ENCODE measurements at places on chromosomes 3 and 15.
A peak's percentile ranks its signal among the peaks of the same experiment; 100 is the strongest.

DNA sequence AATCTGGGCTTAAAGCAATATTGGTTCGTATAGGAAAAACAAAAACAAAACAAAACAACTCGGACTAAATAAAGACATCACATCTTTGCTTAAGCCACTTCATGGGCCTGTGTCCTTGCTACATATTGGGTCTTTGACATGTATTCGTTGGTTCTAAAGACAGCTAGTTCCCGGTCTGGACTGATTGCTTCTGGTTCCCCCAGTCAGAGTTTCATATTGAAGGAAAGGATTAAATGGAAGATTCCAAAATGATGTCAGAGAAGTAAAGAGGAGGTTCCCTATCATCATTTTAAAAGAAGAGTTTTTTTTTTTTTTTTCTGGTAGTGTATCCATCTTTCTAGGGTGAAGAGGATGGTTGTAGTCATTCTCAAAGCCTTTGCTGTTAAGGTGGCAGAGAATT lies 2.3 kb downstream of the OXSR1 start:
- no peak for DNase-seq

- no peak for DNase-seq
Observed at GRCh38 chr3:61015408-61015807, 235.8 kb downstream of the FHIT start.

DNA sequence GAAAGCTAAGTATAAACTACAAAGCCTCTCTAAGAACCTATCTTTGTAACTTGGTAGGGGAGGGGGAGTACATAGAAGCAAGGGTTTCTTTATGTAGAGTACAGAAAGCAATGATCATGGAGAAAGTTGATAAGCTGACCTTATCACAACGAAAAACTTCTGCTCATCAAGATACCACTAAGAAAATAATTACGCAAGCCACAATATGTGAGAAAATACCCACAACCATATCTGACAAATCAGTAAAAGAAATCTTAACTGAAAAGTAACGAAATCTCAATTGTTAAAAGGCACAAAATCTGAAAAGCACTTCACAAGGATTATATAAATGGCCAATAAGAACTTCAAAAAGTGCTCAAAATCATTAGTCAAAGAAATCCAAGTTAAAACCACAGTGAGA lies 35.1 kb upstream of the RPS17 start:
- DNase-seq = no peak

GRCh38 chr3:97816811-97817210 lies 5.0 kb upstream of the CRYBG3 start:
- DNase-seq = no peak

- DNase-seq = no peak
Observed at GRCh38 chr3:143135150-143135549, 15.6 kb downstream of the CHST2 start.

- DNase-seq = no peak
Observed at GRCh38 chr3:197926418-197926817, 23.6 kb upstream of the RPL35A start.

DNA sequence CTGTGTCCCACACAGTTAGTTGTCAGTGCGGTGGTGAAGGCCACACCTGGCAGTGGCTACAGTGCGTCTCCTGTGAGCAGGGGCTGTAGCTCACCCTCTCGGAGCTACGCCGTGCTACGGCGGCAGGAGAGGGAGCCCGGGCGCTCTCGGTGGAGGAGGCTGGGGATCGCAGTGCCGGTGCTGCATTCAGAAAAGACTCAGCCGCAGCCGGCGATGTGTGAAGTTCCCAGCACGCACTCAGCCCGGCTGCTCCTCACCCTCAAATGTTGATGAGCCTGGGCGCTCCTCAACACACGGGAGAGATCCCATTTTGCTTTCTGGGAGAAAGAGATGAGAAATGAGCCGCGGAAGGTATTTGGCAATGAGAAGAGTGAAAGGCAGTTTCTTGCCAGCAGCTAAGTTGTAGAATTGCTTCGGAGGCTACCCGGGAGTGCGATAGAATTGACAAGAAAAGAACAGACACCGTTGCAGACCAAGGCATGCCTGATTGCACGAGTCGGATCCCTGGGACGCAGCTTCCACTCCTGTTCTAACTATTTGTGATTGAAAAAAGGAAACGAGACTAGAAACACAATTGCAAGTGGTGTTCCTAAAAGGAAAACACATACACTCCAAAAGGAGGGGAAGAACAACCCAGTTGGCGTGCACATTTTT lies at the start of gene UNC13C:
Gene UNC13C, plus strand, starts transcription at position 189 of the 654 bp plus-strand sequence. CDS start 34,463 bp downstream, outside the sequence.
- peak; percentile 14 for DNase-seq

DNA sequence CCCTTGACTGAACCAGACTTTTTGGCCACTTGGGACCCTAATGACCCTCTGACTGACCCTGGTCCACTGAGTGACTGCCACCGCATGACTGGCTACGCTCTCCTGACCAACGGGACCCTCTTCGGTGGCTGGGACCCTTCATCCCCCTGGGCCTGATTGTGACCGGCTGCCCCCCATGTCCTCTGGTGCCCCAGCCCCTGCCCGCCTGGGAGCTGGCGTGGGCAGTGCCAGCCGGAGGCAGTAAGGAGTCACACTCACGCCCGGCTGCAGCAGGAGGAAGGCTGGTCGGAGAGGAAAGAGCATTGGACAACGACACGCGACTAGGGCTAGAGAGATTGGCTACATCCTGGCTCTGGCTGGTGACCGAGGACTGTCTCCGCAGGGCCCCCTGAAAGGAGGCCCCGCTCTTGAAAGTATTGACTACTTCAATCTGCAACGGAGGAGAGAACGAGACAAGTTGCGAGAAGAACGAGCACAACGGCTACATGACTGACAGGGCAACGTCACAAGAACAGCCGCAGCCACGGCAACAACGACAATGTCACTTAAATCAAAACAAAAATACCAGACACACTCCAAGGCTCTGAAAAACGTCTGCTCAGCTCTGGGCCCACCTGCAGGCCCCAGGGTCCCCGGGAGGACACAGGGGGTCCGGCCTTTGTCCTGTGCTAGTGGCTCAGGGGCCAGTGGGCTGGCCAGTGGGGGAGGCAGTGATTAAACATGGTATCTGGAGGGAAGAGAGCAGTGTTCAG lies 15.1 kb upstream of the SEC13 start:
- no peak for DNase-seq

- no peak for DNase-seq
Observed at GRCh38 chr15:62637574-62637897, 405.0 kb upstream of the TPM1 start.

GRCh38 chr3:20669675-20670074 lies 483.7 kb upstream of the SGO1 start:
- DNase-seq = no peak

- no peak for DNase-seq
Observed at GRCh38 chr3:69815970-69816369, 76.7 kb downstream of the MITF start.

- no peak for DNase-seq
Observed at GRCh38 chr3:111338059-111338698, 203.8 kb upstream of the CD96 start.

DNA sequence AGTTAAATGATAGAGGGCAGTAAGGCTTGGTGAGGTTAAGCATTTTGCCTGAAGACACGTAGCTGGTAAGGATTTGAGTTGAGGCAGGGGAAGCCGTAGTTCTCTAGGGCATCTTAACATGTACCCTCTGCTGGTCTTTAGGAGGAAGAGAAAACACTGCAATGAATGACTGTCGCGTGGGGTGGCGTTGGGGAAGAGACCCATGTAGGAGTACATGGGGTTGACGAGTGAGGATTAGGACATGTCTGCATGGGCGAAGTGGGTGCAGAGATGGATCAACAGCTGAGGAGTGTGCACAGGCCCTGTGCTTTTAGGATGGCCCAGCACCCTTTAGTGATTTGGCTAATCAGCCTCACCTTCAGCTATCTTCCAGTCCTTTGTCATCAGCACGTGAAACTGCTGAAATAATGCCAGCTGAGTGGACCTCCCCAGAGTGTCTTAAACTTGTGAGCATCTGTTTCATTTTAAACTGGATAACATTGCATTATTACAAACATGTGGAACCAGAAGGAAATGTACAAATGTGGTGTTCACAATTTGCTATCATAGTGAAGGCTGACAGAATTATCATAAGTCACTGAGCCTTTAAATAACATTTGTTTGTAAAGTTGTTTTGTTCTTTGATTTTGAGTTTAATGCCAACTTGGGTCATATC lies 15.3 kb downstream of the P2RY14 start:
- DNase-seq = no peak

DNA sequence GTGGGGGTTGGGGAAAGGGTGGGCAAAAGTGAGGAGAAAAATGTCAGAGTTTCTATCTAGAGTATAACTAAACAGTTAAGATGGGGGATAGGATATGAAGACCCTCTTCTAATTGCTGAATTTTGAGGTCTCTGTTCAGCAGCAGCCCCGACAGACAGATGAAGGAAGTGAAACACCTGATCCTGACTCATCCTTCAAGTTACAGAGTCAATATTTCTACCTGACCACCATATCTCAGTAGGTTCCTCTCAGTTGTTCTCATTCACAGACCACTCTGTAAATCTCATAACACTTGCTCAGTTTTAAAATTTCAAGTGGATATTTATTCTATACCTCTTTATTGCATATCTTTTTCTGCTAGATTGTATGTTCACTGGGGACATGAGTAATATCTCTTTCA lies 69.5 kb downstream of the CCDC54 start:
- no peak for DNase-seq

DNA sequence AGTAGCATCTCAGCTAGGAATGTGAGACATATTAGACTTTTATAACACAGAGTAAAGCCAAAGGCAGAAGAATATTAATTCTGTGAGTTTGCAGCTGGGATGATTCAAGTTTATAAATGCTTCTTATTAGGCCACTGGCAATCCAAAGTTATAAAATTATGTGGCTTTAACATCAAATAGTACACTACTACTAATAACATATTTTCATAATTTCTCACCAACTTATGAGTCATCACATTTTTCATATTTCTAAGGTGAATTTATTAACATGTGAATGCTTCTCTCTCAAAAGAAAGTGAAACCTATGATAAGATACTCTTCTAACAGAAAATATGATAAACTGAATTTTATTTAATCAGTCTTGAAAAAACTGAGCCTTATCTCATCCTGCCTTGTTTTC lies 1348.2 kb upstream of the ALCAM start:
- DNase-seq = no peak

GRCh38 chr15:94404733-94405283 lies 173.4 kb downstream of the MCTP2 start:
- DNase-seq = no peak

- peak; percentile 38 for DNase-seq
Observed at GRCh38 chr3:178419071-178419470, 117.2 kb upstream of the KCNMB2 start.

DNA sequence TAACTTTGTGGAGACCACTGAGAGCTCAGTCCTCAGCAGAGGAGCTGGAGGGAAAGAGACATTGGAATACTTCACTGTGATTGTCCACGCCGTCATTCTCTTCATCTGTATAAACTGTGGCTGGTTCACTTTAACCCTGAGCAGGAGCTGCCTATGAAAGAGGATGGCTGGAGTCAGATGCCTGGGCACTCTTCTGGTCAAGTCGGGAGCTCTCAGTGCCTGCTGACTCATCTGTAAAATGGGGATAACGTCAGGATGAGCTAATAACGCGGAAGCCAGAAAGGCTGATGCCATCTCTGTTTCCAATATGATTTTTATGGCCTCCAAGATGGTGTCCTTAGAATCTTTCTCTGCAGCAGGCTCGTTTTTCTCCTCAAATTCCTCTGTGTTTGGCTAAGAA lies 51.6 kb upstream of the MRPS22 start:
- DNase-seq = no peak

GRCh38 chr3:118501152-118501551 lies 533.5 kb downstream of the IGSF11 start:
- DNase-seq = peak; percentile 91

DNA sequence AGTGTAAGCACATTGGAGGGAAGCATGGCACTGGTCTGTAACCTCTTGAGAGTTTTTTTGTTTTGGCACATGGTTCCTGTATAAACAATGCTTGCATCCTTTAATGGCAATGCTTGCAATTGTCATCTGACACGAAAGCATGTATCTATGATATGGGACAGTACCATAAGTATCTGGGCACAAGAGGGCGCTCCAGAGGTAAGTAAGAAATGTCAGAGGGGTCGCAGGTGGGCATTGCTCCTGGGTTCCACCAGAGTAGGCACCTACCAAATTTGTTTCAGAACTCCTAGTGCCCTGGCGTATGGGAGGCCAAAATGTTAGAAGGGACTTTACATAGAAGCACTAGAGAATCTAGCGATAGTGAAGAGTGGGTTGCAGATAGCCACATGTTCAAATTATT lies 58.7 kb upstream of the BCHE start:
- DNase-seq = no peak

DNA sequence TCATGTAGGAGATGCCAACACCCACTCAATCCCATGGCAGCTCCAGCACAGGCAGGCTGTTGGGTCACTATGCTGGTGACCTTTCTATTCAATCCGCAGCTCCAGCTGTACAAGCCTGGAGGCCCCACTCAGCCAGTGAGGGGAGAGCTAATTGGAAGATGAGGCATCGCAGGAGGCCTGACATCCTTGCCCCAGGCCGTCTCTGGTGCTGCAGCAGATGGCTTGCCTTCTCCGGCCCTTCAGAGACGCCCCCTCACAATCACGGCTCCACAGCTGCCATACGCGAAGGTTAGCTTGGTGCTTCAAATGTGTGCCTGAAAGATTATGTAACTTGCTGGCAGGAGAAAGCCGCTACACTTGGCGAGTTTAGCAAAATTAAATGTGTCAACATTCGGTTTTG lies 104.2 kb upstream of the CLSTN2 start:
- no peak for DNase-seq

GRCh38 chr3:197203714-197204146 lies 94.7 kb downstream of the DLG1 start:
- no peak for DNase-seq

DNA sequence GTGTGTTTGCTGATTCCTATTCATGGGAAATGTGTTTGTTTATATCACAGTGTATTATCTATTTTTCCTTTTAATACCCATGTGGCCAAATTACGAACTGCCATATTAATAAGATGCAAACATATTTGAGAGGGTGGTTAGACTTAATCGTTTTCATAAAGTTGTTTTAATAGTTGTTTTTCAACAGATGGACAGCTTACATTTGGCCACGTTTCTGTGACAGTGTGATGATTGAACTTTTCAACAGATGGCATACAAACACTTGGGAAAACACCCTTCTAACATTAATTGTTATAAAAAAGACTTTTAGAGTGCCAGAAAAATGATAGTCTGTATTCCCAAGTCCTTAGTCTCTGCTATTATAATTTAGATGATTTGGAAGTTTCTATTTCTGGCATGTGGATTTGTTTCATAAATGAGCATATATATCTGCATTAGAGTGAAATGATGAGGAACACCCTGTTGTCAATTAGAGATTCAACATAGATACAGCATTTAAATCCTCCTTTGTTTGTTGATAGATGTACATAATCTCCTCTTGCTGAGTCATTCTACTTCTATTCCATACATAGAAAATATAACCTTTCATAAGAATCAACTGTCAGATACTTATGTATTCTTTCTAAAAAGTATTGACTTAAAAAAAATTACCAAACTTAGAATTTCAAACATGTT lies 13.1 kb downstream of the PLAAT1 start:
- no peak for DNase-seq

DNA sequence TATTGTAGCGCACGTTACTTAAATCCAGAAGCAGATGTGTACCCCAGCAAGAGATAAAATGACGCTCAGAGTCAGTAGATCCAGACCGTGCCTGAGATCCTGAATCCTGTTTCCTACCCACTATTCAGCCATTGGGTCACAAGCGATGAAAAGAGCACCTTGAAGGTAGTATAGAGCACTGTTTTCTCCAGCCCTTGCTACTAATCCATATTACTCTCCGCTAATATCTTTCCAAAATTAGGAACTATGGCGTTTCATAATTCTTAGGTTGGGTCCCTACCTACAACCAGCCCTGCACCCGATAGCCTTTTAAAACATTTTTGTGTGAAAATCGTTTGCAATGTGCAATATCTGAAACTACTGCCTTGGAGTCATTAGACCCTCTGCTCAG lies 596 bp downstream of the BTD start:
- no peak for DNase-seq
